ENCODE measurements at places on chromosomes 12 and 14.

DNA sequence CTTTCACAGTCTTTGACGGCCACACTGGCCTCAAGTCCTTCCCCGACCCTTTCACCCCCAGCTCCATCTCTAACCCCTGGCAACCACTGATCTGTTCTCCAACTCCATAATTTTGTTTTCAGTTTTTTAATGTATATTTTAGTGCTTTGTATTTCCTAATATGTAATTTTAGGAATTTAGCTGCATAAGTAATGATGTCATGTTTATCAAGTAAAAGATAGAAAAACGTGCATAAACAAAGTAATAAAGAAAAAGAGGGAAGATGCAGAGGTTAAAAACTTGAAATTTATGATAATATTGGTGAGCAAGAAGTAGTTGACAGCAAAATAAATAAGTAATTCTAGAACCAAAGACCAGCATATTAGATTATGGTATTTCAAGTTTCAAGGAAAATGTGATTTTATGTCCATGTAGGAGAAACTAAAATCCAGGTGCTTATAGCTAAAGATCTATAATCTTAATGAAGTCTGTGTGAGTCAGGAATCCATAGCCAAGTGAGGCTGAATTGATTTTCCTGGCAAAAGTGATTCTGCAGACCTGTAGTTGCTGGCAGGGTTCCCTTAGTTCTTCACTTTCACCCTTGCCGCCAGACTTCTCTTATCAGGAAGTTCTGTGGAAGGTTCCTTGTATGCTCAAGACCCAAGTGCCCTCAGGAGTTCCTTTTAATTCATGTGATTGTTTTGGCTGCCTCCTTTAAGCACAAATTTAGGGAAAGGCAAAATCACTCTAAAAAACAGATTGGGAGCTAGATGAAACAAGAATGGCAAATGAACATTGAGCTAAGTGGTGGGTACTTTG, 24.4 kb downstream of the FBXW8 start:
- DNase-seq, result no peak

DNA sequence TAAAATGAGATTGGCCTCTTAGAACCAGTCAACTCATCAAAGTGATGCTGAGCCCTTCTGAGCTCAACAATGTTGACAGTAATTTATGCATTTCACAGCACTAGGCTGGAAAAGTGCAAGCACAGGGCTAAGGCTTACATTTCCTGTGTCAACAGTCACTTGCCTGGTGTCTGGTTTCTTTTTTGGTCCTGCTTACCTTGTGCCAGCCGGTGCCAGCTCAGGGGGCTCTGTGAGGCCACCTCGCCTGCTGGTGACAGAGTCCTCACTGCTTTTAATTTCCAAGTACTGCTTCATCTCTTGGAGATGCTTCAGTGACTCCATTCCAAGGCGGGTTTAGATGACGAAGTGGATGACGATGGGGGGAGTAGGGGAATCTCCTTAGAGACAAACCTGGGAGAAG, 53.1 kb upstream of the KCNA1 start:
- no peak for DNase-seq

- no peak for DNase-seq
Observed at GRCh38 chr12:92356425-92356824, 210.8 kb upstream of the BTG1 start.

DNA sequence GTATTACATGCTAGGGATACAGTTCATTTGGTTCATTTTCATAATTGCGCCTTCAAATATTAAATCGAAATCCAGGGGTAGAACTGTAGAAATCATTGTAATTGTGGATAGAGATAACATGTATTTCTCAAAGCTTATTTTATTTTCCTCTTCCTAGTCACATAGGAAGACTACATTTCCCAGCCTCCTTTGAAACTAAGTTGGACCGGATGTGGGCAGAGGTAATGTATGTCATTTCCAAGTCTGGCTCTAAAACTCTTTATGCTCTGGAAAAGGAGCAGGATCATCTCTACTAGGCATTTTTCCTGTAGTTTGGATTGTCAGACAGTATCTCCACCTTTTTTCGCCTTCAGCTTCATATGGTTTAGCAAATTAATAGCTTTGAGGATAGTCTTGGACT, 70.1 kb upstream of the CRY1 start:
- DNase-seq, result no peak

DNA sequence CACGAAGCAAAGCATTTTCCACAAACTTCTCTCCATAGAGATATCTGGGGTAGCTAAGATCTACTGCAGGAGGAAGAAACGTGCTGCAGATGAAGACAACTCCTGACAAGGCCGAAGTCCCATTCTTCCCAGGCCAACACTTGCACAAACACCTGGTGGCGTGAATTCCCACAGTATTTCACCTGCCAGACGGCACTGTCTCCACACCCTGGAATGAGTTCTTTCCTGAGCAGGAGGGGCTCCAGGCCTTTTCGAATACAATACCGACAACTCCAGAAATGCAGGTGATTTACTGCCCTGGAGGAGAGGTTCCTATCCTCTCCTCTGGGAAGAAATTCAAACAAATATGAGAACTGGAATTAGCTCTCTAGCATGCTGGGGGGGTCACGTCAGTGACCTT, 179.9 kb downstream of the MON2 start:
- DNase-seq, result no peak

Data from CD4-positive, alpha-beta T cell treated with Interleukin-12 subunit alpha and Interleukin-12 subunit beta, for 1 hour (primary cell).